ENCODE measurements at places on chromosomes 6 and 20.
A peak's percentile ranks its signal among the peaks of the same experiment; 100 is the strongest.

DNA sequence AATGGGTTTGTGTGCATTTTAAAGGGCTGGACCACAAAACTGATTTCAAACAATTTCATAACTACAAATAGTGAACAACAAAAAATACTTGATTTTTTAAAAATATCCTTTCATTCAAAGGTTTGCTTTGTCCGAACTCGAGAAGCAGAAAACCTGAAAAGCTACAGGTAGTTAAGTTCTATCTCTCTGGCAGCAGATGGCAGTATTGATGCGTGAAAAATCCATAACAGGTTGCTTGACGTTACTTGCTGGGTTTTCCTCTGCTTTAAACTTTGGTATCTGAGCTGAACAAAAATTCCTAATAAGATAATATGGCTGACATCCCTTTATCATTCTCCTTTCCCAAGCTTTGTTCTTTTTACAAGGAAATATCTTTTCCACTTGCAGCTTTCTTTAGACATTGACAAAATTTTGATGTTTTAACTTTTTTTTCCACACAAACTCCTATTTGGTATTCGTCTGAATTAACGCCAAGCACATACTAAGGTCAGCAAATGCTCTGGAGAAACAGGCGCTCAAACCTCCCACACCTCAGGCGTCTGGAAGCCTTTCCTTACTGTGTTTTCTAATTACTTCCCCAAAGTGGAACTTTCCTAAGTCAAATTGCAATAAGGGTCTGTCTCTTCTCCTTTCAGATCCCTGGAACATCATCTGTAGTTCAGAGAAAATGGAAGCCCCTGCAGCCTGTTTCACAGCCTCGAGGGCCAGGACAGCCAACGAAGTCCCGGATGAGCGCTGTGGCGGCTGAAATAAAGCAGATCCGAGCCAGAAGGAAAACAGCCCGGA lies 50.3 kb upstream of the GFRAL start:
- peak; percentile 74 for DNase-seq

GRCh38 chr6:85285934-85286333 lies 163.9 kb upstream of the NT5E start:
- no peak for DNase-seq

- DNase-seq = no peak
Measured at GRCh38 chr20:57124800-57125517, 141.5 kb downstream of the BMP7 start.

DNA sequence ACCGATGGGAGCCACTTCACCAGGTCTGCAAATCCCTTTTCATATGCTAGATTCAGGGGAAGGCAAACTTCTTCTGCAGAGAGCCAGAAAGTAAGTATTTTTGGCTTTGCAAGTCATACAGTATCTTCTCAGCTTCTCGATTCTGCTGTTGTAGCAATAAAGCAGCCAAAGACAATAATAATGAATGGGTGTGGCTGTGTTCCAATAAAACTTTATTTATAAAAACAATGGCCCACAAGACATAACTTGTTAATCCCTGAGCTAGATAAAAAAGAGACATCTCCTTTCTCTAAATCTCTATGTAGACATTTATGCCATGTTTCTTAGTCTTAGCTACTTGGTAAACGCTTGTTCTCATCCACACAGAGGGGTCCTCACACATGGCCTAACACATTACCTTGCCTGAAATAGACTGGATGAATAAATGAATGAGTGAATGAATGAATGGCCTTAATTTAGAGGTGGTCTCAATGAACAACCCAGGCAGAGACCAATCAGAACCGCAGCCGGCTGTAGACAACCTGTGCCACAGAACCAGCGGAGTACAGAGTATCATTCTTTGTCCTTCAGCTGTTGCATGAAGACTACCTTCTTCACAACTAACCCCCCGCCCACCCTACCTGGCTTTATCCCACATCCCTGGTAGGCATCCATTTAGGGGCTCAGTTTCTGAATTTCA lies 13.5 kb upstream of the PREX1 start:
- DNase-seq = no peak

GRCh38 chr20:7770578-7770977 lies 169.7 kb downstream of the HAO1 start:
- peak; percentile 15 for DNase-seq

DNA sequence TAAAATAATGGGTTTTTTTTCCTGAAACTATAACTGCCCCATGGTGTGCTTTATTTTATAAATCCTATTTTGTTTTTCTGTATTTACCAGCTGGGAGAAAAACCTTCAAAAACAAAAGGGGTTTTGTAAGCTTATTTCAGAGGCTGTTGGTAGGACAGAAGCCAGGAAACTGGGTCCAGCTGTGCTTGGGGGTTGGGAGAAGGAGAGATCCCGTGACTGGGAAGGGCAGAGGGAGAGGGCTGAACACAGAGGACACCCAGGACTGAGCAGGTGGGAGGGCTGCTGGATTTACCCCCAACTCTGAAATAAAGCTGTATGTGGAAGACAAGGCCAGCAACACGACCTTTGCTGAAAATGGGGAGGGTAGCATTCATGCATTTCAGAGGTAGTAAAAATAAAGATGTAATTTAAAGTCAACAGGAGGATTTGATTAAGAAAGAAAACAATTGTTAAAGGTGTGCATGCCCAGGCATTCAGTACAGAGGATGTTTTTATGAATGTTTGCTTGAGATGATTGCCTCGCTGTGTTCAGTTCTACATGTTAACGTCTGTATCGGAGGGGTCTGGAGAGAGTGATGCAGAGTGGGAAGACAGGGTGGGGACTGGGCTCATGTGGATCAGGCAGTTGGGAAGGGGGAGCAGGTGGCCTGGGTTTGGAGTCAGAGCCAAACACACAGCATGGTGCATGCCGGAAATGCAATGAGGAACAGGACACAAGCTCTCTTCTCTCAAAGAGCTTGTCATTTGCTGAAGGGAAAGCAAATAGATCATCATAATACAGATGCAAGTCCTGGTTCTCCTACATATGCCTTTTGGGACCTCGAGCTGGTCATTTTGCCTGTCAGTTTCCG lies 21.4 kb downstream of the ARFGEF3 start:
- no peak for DNase-seq

DNA sequence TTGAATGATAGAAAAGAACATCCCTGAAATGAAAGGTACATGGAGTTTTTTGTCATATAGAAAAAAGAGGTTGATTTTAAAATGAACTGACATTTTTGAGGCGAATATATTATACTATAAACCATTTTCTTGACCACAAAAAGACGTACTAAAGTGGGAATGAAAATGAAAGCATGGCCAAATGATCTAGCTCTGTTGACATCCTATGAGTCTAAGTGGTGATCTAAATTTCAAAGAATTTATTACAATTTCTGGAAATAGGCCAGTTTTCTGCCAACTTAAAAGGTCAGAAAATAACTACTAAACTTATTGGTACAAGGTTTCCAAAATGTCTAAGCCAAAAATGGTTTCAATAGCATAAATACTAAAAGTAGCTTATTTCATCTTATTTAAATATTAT lies 536.8 kb downstream of the EYS start:
- peak; percentile 8 for DNase-seq

- no peak for DNase-seq
Measured at GRCh38 chr20:58135441-58136148, 92.9 kb downstream of the ANKRD60 start.

DNA sequence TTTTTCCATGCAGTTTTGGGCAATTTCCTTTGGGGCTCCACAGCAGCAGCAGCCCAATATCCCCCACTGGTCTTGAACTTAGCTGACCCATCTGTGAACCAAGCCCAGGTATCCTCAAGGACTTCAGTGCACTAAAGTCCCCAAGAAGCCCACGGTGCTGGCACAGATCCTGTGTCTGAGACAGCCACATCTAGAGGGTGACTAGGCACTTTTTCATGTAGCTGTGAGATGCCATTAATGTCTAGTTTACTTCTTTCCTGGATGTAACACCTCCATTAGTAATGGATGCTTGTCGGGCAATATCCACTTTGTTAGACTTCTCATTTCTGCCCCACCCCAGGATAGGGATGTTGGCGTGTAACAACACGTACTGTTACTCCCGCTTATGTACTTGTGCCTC lies 176.2 kb upstream of the PROKR2 start:
- no peak for DNase-seq

- peak; percentile 21 for DNase-seq
Measured at GRCh38 chr6:32852844-32853540, 512 bp downstream of the TAP1 start.

- peak; percentile 39 for DNase-seq
Measured at GRCh38 chr20:3276680-3277015, 37.7 kb upstream of the SLC4A11 start.

DNA sequence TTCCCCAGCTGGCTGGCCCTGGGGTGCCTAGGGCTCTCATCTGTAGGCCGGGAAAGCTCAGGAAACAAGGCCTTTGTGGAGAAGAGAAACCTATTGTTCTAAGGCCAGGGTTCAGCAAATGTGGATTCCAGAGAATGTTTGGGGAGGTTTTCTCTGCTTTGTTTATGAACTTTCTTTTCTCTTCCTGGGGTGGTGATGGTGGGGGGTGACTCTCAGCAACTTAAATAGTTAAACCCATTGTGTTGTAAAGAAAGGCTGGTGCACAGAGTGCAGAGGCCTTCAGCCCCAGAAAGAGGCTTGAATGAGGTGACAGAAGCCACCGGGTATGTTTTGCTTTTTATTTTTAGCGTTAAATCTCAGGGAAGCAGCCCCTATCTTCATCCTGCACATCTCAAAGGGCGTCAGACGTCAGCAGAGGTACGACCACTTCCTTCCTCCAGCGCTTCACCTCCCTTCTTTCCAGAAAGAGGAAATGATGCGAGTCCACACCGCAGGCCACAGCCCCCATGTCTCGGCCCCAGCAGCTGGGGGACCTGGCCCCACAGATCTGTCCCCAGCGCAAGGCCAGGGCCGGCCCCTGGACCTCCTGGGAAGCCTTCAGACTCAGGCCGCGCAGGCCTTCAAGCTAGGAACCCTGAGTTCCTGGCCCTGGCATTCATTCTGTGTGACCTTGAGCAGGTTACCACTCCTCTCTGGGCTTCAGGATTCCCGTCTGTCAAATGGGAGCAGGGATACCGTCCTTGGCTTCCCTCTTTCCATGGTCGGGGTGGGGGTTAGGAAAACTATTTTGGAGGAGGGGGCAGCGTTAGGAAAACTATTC lies 605 bp upstream of the PPP1R16B start:
- DNase-seq = no peak

- no peak for DNase-seq
Measured at GRCh38 chr6:83193747-83194566, 800 bp downstream of the RWDD2A start.

DNA sequence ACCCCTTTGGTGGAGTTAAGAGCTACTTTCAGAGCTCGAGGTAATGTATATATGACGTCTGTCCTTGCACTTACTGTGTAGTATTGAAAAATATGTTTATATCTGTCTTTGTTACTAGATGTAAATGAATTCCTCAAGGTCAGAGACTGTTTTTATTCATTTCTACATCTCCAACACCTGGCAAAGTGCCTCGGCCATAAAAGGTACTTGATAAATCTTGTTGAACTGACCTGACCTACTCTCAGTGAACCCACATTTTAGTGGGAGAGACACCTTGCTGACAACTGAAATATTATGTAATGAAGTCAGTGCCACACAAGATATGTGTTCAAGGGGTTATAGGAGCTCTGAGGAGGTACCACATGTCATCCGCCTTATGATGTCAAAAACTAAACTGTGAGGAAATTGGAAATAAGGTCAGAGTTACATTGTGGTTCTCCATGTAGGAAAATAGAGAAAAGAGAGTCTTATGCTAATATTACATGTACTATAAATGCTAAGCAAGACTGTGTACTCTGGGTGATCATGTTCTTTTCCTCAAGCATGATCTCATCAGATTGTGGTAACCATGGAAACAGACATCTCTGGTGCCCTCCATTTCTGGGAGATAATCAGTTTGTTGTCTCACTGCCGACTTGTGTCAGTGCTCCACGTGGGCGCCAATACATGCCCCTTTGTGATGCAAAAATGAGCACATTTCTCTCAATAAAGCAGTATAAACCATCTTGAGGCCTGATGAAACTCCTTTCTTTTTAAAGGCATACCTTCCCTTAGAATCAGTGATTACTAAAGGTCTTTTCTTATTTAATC lies 5.7 kb upstream of the TMEM30A start:
- DNase-seq = no peak

GRCh38 chr6:70668499-70668812 lies 773 bp downstream of the SMAP1 start:
- no peak for DNase-seq

DNA sequence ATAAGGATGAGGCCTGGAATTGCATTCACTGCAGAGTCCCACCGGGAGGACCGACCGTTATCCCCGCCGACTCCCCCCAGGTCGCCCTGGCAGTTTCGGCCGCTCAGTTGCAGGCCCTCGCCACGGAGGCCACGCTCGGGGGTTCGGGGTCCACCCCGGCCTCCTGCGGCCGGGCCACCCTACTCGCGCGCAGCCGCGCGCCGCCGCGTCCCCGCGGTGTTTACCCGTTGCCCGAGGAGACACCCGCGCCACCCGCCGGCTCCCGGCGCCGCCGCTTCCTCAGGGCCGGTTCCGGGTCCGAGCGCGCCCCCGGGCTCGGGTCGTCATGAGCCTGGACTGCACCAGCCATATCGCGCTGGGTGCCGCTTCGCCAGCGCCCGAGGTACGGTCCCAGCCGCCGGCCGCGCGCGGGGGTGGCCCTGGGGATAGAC lies at the start of gene CCDC170:
Gene CCDC170, plus strand, starts transcription at position 214 of the 431 bp plus-strand sequence. Its CDS starts 112 bp downstream, at position 326.
- no peak for DNase-seq

DNA sequence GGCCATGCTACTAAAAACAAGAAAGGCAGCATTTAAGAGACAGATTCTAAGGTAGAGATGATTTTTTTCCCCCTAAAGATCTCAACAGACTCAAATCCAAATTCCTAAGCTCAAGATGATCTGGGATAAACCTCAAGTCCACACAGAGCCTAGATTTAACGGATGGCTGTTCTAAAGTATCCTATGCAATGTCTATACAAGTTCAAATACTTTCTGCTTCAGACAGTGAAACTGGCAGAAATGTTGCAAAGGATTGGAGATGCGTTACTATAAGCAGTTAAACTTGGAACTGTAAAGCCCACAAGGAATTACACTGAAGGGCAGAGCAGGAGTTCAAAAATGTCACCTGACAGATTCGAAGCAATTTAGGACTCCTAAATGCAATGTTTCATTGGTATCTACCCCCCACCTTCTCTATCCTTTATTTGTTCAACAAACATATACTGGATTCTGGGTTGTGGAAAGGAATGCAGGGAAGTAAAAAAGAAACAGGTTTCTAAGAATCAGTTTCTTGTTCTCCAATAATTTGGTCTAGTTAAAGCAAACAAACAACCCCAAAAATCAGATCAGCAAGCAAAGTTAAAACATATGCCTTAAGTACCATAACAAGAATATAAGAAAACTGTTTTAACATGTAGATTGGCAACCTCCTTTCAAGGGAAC lies 1.6 kb downstream of the DNAAF9 start:
- DNase-seq = peak; percentile 6

DNA sequence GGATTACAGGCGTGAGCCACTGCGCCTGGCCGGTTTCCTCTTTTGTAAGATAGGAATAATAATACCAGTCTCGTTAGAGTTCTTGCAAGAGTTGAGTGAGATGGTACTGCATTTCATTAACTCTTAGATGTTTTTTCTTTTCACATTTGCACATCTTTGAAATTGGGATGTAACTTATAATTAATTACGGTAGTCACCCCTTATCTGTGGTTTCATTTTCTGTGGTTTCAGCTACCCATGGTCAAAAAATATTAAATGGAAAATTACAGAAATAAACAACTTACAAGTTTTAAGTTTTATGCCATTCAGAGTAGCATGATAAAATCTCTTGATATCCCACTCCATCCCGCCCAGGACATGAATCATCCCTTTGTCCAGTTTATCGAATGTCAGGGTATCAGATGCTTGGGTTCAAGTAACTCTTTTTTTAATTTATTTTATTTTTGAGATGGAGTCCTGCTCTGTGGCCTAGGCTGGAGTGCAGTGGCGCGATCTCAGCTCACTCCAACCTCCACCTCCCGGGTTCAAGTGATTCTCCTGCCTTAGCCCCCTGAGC lies 15.4 kb downstream of the PTK7 start:
- no peak for DNase-seq

GRCh38 chr6:168280899-168281245 lies 38.7 kb downstream of the DACT2 start:
- no peak for DNase-seq
